ENCODE measurements at places on chromosomes 6 and 20. TPM values are rescaled to one million over a fixed set of nuclear protein-coding genes. Genes with fewer than 3 reads are reported as not detected.

The CTSZ gene
- 152 TPM for total RNA-seq

The PAX1 gene
- total RNA-seq: not detected

The TTPAL gene
- 3.6 TPM for total RNA-seq

The PTCRA gene
- 1.6 TPM for total RNA-seq

DNA sequence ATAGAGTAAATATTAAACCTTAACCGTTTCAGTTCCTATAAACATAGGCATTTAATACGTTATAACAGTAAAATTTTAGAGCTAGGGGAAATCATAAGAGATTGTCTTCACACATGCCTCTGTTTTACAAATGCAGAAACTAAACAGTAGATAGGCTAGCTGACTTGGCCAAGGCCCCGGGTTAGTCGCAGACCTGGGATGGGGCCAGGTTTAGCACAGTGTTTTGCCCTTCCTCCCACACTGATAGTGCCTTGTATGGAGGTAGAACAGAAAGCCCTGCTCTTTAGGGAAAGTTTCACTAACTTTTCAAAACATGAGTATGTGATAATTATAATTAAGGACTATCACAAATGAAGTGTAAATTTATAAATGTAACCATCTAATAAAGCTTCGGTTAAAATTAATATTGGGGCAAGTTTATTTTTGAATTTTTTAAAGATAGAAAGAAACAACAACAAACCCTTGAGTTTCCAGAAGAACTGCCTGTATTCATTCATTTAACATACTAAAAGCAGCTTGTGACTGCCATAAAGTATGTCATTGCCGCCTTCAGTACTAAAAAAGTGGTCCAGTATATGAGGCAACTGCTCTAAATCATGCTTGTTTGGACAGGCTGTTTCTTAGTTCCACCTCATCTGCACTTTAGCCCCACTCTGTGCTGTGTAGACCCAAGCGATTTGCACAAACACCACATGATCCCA lies 62.5 kb upstream of the LOC128125822 start:
- no peak for DNase-seq

DNA sequence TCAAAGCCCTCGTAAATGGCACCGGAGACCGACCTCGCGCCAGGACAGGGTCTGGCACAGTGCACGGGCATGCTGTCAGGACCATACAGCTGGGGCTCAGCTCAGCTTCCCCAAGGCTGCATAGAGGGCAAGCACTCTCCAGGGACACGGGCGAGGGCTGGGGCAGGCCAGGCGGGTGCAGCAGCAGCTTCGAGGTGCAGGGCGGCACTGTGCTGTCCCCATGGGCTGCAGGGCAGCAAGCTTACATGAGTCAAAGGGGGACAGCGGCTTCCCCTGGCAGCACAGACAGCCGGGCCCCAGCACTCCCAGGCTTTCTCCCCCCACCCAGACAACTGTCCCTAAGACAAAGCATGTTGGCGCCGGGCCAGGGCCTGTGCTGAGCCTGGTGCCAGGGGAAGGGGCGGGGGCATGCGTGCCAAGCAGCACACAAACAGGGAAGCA lies 25.7 kb downstream of the PSMG4 start:
- no peak for DNase-seq

DNA sequence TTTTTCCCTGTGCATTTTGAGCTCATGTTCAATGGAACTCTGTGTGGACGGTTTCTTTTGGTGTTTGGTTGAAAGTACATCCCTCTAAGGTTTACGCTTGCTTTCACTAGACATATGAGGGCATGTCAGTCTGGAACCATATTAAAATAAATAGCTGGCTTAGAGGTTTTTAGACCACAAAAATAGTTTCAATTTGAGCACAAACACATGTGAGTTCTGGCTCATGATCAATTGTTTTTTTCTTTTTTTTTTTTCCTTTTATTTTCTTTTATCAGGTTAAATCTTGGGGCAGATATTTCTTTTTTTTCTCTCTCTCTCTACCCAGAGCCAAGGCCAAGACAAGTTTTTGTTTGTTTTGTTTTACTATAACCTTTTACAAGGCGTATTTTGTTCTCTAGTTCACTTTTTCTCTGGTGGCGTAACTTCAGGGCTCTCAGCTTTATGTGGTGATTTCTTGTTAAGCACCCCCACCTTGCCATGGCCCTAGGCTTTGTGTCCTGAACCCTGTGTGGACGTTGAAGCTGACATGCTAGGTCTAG lies 92.9 kb downstream of the SHLD1 start:
- DNase-seq: no peak

DNA sequence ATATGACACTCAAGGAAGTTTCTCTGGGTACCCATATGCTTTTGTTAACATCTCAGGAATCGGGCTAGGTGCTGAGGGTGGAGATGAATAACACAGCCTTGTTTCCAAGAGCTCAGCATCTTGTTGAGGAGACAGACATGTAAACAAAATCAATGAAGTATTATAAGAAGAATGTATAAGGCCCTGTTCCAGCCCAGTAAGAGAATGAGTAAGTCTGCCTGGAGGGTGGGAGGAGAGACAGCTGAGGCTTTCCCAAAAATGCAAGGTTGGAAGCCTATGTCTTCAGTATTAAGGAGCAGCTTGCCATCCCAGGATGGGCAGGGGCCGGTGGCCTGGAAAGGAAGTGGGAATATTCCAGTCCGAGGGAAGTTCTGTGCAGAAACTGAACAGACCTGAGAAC lies 615.3 kb upstream of the BTBD3 start:
- no peak for DNase-seq

All from right atrium auricular region (tissue), 2 donors.